ENCODE measurements at places on chromosomes 4 and X.

DNA sequence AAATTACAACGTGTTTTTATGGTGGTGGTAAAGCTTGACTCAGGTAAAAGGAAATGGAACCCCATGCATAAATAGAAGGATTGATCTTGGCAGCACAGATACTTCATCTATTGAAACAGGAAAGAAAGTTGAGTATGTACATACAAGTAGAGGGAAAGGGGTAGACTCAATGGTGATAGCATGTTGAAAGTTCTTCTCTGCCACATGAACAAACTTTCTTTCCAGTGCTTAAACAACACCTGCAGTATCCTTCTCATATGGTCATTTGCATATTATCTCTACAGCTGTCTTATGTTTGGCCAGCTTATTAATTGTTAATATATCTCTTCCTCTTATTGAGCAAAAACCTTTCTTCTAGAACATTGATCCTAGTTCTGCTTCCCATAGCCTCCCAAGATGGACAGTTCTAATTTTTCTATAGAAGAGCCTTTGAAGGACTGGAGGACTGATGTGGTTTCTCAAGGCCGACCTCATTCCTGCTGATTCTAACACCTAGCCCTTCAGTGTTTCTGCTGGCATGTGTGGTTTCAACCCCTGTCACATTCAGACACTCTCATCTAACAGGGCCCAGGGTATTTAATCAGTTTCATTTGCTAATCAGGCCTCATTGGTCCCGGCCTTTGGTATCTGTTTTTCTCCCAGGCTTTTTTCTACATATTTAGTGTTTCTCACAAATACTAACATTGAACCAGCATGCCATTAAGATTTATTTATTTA, 108.1 kb upstream of the SPRY1 start:
- no peak for DNase-seq

- peak; percentile 11 for DNase-seq
These were observed 4.6 kb downstream of the RASSF6 start for GRCh38 chr4:73615613-73616012.

DNA sequence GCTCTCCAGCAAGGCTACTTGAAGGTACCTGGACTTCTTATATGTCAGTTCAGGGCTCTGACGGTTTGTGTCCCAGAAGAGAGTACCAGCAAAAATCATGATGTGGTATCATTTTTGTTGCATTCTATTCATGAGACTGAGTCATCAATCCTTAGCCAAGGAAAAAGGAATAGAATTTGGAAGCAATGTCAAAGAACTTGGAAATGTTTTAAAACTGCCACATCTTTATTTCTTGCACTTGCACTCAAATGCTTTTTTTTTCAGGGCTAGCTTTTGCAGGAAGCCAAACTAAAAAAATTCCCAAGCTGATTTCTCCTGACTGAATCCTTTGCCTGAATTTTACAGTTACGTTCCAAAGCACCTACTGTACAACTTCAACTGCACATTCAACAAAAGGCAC, 112.4 kb downstream of the NPFFR2 start:
- no peak for DNase-seq

- DNase-seq, result no peak
These were observed 270.0 kb downstream of the MAPK10 start for GRCh38 chr4:86089781-86090323.

Data from HT1080 (cell line).